Right ventricle myocardium superior (tissue), 1 donor: ENCODE measurements at places on chromosomes 7 and 10.

DNA sequence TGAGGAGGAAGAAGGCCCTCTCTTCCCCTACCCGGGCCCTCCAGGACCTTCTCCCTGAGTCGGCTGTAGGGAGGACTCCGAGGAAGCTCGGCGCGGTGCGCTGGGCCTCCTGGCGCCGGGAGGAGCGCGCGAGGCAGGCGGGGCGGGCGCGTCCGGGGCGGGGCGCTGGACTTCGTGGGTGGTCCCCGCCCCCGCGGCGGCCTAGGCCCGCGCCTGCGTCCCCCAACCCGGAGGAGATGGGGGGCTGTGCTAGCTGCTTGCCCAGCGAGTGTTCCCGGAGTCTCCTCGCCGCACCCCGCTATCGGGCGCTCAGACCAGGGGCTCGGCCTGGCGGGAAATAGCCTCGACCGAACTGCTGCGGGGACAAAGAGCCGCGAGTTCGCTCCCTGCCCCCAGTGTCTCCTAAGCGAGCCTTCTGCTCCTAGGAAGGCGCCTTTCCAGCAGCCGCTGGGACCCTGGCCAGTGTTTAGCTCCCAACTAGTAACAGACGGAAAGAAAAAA is 19.2 kb upstream of the SMO start:
- peak; percentile 78 for DNase-seq

DNA sequence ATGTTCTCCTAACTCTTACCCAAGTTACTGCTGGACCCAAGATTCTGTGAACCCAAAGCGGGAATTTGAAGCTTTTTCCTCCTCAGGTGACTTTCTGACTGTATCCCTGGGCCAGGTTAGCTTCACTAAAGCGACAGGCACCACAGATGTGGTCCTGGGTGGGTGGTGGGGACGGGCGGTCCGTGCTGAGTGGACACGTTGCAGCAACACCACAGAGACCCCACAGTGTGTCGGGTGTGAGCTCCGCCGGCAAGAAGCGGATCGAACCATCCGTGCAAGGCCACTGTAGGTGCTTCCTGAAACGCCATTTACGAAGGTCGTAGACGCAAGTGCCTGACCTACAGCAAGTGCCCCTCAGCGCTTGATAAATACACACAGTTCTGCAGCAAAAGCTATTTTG is 325.9 kb downstream of the ADARB2 start:
- no peak for DNase-seq

- no peak for DNase-seq
These were observed 2.6 kb downstream of the MET start for GRCh38 chr7:116674508-116675173.

- no peak for DNase-seq
These were observed 22.5 kb upstream of the ENO4 start for GRCh38 chr10:116826803-116827202.

GRCh38 chr10:129645487-129645886 is 178.4 kb downstream of the MGMT start:
- no peak for DNase-seq

GRCh38 chr10:34641147-34641912 is 173.8 kb downstream of the PARD3 start:
- no peak for DNase-seq

- DNase-seq: no peak
These were observed 18.3 kb downstream of the TACR2 start for GRCh38 chr10:69398466-69398865.

GRCh38 chr10:52383088-52383487 is 69.0 kb downstream of the DKK1 start:
- no peak for DNase-seq

- DNase-seq: no peak
These were observed 48.8 kb upstream of the SMNDC1 start for GRCh38 chr10:110353244-110354119.
